ENCODE measurements at places on chromosomes 13 and 19.
A peak's percentile ranks its signal among the peaks of the same experiment; 100 is the strongest.

DNA sequence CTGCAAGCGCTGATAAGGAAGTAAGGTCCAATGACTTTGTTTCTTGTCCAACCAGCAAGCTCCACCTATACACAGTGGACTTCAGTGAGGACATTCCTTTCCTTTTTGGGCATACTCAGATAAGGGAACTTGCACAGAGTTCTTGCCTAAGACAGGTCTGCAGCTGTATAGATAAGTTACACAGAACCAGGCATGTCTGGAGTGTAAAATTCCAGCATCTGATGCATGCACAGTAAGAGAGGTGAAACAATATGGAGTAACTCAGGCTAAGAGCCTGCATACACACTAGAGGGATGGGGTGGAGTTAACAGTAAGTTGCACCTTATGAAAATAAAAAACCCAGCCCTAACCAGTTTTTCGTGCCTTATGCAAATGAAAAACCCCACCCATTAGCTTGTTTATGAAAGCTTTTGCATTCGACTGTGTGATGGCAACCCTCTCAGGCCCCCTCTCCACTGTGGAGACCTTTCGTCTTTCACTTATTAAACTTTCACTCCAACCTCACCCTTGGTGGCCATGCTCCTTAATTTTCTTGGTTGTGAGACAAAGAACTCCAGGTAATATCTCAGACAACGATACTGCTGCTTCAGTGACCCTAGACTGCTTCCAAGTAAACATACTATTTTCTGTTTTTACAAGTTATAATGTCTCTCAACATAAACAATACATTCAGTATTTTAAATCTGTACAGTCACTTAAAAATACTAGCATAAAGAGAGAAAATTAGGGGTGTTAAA is 2859.0 kb upstream of the PCDH20 start:
- no peak for DNase-seq

- peak; percentile 78 for DNase-seq
These were observed at the start of gene ZNF581 for GRCh38 chr19:55643003-55643886. Gene ZNF581 (plus strand): TSS chr19:55643649. CDS start chr19:55644572, 923 bp downstream.

DNA sequence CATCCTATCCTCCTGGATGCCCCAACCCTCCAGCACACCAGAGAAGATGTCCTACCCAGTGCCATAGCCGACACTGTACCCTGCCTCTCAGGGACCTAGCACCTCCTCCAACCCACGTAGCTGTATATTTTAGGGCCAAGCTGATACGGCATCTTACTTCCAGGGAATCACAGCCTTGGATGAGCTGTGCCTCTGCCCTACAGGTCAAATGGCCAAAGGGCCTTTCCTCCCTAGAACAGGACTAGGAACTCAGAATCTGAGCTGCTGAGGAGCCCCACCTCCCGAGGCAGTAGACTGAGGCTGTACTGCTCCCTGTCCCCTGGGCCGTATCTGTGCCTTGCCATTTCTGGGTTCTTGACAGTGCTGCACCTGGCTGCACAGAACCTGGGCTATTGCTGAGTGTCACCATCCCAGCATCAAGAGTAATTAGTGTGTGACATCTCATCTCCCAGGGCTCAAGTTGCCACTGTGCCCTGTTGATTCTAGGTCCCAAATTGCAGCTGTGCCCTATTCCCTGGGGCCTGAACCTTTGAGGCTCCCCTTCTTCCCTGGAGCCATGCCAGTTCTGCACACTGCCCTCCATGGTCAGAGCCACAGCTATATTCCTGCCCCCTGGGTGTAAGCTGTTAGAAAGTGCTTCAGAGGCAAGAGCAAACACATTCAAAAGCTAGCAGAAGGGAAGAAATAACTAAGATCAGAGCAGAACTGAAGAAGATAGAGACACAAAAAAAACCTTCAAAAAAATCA is 41.0 kb downstream of the VWA8 start:
- no peak for DNase-seq

- no peak for DNase-seq
These were observed 53.6 kb downstream of the DGKH start for GRCh38 chr13:42101821-42102585.

- DNase-seq, result no peak
These were observed 158.7 kb downstream of the SLC7A1 start for GRCh38 chr13:29436721-29437280.

- no peak for DNase-seq
These were observed 30.7 kb downstream of the PDS5B start for GRCh38 chr13:32616883-32617511.

DNA sequence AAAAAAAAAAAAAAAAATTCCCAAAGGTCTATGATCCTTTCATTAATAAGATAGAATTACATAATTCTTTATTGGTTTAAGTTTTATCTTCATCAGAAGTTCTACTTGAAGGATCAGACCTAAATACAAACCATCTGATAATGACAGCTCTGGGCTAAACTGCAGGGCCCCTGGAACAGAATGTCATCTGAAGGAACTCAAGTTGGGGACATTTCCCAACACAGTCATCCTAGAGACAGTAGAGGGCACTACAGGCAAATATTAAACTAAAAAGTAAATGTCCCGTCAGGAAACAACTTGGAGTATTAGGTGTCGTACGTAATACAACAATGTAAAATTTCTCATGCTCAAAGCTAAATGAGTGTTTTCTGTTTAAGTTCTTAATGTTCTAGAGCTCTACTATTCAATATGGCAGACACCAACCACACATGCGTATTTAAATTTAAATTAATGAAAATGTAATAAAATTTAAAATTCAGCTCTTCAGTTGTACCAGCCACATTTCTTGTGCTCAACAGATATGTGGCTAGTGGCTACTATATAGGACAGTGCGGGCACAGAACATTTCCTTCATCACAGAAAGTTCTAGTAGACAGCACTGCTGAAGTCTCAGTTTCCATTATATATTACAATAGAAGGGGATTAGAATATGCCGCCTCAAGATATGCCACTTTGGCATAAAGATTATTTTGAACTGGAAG is 21.8 kb upstream of the NAXD start:
- DNase-seq, result no peak

DNA sequence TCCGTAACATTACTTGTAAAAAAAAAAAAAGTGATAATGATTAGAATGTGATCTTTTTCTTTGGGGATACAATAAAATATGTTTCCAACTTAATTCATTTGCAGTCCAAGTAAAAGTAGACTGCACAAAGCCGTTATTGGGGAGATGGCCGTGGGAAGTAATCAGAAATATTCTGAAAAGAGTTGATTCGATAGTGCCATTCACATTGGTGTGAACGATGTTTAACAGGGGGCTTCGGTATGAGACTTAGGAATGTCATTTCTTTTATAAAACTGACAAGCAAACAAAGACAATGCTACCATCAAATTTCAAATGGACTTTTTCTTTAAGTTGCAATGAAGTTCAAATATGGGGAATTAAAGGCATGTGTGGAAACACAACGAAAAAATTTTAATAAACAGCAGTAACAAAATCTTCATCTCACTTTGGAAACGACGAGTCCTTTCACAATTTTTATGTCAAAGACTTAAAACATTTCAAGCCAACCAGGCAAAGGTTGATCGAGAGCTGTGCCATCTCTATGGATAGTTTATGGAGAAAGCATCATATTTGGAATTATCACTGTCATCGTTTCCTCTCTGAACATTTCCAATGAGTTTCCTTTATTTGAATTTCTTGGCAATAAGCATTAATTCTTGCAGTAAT is 1.7 kb upstream of the ZIC5 start:
- DNase-seq, result no peak

GRCh38 chr19:33624586-33624985 is 2.8 kb downstream of the CHST8 start:
- no peak for DNase-seq

DNA sequence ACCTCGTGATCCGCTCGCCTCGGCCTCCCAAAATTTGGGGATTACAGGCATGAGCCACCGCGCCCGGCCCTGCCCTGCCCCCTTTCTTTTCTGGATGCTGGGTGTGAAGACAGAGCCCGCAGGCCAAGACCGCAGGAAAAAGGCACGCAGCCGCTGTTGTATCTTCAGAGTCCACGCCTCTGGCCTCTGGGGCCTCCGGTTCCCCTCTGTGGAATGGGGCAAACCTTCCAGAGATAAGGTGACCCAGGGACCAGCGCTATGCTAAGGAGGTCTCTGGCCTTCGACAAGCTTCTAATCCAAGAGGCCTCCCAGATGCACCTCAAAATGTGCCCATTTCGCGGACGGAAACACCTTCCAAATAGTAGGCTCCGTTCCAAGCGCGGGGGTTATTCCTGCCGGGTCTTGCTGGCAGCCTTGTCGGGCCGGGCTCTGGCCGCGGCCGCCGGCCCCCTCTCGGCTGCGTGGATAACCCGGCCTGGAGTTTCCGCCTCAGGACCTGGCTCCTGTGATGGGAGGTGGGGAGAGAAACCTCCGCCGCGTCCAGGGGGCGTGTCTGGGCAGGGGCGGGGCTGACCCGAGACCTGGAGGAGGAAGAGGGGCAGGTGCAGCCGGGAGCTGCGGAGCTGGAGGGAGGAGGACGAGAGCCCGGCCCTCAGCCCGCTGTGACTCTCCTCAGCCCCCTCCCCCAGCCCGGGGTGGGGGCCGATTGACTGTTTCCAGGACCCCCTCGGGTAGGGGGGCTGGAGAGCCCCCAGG is 13.1 kb downstream of the TJP3 start:
- peak; percentile 88 for DNase-seq

DNA sequence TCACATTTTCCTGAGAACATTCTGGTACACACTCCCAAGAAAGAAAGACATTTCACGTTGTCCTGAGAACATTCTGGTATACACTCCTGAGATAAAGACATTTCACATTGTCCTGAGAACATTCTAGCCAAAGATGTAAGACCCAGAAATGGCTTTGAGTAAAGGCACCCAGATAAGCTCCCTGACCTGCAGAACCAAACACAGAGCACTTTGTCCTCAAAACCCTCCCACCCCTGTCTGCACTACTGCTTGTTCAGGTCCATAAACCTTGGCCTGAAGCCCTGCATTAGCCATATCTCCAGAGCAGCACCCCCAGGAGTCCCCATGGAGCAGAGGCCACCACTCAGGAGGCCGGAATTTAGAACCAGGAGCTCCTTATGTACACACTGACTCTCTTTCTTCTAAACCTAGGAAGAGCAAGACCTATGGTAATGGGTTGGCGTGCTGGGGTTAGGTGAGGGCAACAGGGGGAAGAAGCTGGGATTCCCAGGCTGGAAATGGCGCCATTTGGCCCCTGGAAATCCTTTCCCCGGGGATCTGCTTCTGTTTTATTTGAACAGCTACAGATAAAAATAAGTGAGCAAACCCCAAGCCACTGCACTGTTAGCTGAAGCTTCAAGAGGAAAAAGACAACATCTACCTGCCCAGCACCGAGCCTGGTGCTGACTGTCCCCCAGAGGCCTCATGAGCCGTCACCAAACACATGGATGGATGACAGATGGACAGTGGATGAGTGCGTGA is 13.7 kb downstream of the GAS6 start:
- DNase-seq, result no peak

GRCh38 chr19:12721656-12722565 is 1.8 kb downstream of the TNPO2 start:
- DNase-seq, result peak; percentile 41

DNA sequence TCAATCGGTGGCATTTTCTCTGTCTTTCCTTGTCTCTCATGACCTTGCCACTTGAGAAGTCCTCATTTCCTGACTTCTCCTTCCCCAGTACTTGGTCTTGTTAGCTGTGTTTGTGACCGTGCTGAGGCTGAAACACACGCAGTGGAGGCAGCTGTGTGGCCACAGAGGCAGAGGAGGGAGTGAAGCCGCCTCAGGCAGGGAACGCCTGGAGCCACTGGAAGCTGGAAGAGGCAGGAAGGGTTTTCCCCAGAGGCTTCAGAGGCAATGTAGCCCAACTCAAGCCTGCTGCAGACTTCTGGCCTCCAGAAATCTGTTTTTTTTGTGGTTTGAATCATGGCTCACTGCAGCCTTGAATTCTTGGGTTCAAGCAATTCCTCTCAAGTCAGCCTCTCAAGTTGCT is 29.2 kb upstream of the ARGLU1 start:
- no peak for DNase-seq

- no peak for DNase-seq
These were observed 12.3 kb downstream of the ATP7B start for GRCh38 chr13:51998723-51999509.

DNA sequence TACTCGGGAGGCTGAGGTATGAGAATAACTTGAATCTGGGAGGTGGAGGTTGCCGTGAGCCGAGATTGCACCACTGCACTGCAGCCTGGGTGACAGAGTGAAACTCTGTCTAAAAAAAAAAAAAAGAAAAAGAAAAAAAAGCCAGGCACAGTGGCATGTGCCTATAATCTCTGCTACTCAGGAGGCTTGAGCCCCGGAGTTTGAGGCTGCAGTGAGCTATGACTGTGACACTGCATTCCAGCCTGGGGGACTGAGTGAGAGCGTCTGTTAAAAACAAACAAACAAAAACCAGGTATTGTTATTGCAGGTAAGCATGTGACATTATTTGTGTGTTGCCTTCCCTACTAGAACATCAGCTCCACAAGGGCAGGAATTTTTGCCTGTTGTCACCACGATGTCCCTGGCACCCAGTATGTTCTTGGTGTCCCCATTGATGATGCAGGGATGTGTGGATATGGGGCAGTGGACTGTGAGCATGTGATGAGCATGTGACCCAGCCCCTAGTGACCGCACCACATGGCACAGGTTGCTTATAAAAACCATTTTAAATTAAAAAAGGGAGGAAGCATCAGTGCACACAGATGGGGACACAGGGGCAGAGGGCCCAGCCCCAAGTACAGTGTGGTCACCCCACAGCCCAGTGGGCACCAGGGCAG is 1.6 kb upstream of the KANK2 start:
- no peak for DNase-seq

DNA sequence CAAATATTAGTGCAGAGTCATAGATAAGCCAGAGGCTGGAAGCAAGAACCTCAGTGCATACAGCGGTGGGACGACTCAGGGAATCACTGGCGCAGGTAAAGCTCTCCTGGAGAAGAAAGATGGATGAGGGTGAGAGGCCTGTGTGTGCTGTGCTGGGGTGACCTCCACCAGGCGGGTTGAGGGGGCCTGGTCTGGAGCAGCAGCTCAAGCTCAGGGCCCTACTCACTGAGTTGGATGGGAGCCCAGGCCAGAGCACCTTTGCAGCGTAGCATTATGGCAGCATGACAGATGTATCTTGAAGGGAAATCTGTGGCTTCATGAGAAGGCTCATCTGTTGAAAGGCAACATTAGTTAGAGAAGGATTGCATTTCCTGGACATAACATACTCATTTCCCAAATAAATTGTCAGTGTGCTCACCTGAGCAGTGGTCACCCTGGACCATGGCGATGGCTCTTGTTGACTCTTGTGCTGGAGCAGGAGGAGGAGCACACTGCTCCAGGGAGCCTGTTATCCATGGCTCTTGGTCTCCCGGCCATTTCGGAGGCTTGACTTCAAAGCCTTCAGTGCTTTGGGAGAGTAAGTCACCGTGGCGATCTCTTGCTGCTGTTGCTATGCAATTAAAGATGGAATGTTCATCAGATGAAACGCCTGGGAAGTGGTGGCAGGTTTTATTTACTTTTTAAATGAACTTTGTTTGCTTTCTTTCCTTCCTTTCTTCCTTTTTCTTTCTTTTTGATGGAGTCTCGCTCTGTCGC is 25.0 kb downstream of the HNRNPM start:
- DNase-seq, result no peak

DNA sequence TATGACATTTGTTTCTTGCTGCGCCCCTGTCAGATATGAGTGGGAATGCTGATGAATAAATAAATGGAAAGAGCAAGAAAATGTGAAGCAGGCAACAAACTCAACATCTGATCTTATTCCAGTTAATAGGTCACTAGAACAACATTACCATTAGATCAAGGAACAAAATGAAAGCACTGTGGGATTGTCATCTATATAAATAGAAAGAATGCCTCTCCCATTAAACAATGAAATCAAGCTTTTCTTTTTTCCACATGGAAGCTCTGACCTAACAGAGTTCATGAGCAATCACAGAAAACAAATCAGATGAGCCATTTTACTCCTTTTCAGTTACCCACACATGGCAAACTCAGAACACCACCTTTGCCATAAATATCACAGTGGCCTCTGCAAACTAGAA is 354.8 kb downstream of the SUCLA2 start:
- DNase-seq, result no peak

All from stimulated activated CD4-positive, alpha-beta T cell treated with anti-CD3 and anti-CD28 coated beads, Interleukin-2, amount 100 ng/mL, for 48 hours (primary cell).